Activated naive CD4-positive, alpha-beta T cell treated with Interleukin-2 at 50 U/mL for 16 hours (primary cell): ENCODE measurements at places on chromosomes 12 and 14.

DNA sequence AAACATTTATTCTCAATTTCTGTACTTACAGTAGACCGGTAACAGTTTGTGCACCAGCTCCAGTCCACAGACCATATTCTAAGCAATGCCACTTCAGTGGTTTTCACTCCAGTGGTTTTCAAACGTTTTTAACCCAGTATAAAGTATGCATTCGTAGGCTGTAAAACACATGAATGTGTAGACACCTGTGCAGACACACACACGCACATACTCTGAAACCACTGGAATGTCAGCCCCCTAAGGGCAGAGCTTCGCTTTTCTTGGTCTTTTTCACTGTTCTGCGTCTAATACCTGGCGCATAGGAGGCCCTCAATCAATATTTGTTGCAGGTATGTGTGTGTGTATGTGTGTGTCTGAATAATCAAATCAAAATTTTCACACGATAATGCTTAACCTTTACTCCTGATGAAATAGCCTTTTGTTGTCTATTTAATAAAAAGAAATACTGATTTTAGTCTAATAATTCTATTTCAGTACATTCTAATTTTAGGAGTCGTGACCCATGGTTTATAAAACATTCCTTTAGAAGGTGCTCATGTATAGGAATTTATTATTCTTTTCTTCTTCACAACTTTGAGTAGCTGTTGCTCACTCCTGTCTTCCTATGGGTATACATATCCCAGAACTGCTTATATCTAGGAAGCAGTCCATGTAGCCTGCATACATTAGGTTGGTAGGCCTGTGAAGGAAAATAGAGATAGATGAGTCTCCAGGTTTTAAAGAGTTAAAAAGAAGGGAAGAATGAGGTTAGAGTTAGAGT lies 73.6 kb upstream of the REP15 start:
- DNase-seq: no peak

DNA sequence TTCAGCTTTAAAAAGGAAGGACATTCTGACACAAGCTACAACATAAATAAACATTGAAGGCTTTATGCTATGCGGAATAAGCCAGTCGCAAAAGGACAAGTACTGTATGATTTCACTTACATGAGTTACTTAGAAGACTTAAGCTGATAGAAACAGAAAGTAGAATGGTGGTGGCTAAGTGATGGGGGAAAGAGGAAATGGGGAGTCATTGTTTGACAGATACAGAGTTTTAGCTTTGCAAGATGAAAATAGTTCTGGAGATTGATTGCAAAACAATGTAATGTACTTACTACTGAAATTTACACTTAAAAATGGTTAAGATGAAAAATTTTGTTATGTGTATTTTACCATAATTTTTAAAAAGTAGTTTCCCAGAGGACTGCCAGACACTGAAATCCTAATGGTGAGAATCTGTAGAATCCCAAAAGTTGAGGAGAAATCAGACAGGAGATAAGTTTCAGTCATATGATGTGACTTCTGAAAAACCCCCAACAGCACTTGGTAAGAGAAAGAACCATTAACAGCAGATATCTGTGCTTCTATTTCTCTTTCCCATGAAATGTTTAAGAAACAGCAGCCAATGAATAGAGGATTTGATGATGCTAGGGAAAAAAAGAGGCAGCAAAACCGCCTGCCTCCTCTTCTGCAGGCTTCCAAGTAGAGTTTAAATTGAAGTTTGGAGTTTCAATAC lies 16.6 kb upstream of the CLEC2A start:
- DNase-seq: no peak

DNA sequence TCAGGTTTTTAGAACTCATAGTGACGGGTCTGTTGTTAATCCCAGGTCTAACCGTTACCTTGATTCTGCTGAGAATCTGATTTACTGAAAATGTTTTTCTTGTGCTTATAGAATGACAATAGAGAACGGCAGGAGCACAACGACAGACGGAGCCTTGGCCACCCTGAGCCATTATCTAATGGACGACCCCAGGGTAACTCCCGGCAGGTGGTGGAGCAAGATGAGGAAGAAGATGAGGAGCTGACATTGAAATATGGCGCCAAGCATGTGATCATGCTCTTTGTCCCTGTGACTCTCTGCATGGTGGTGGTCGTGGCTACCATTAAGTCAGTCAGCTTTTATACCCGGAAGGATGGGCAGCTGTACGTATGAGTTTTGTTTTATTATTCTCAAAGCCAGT lies 34.4 kb downstream of the PSEN1 start:
- no peak for DNase-seq

- no peak for DNase-seq
These were observed 25.4 kb downstream of the UTP20 start for GRCh38 chr12:101305226-101305779.

- DNase-seq: no peak
These were observed 222.0 kb upstream of the CPNE8 start for GRCh38 chr12:39127401-39127800.

DNA sequence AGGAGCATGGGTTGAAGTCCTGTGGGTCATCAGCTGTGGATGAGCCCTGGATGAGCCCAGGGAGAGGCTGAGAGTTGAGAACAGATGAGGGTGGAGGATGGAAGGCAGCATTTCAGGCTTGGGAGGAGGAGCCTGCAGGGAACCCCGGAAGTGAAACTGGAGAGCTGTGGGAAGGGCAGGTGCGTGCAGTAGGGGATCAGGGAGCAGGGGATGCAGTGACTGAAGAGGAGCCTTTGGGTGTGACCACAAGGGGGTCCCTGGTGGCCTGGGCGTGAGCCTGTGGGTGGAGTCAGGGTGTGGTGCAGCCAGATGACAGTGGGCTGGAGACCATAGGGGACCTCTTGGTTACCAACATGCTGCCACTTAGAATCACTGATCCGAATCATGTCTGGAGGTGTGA lies 115.5 kb downstream of the PAPOLA start:
- DNase-seq: no peak

- DNase-seq: no peak
These were observed 155.5 kb downstream of the SYT1 start for GRCh38 chr12:79020106-79020505.

DNA sequence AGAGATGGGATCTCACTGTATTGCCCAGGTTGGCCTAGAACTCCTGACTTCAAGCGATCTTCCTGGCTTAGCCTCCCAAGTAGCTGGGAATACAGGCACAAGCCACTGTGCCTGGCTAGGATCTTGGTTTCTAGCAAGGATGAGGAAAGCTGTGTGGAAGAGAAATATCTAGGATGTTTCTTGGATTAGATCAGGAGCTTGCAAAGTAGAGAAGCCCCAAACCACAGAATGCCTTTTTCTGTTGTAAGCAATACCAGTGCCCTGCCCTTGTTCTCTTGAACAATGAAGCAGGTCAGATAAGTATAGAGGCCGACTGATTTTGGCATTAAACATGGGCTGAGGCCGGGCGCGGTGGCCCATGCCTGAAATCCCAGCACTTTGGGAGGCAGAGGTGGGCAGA lies 44.3 kb upstream of the STRN3 start:
- no peak for DNase-seq

DNA sequence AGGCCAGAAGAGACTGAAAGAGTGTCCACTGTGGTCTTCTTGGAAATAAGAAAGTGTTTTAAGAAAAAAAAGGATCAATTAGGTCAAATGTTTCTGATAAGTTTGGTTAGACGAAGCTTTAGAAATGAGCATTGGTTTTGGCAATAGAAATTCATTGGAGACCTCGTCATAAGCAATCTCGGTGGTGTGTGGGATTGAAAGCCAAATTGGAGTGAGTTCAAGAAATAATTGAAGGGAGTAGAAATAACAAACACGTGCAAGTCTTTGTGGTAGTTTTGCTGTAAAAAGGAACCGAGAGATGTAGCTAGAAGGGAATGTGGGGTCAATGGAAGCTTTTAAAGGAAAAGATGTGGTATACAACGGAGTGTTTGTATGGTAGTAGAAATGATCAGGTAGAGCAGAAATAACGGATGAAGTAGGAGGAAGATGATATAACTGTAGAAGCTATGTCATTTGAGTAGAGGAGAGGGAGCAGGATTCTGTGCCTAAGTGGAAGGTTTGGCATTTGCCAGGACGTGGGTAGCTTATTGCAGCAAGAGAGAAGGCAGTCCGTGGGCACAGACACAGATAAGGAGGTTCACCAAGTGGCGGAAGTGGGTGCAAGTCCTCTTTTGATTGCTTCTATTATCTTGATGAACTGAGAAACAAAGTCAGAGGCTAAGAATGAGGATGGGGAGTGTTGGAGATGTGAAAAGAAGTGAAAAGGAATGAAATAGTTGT lies 146.2 kb downstream of the DACT1 start:
- no peak for DNase-seq

DNA sequence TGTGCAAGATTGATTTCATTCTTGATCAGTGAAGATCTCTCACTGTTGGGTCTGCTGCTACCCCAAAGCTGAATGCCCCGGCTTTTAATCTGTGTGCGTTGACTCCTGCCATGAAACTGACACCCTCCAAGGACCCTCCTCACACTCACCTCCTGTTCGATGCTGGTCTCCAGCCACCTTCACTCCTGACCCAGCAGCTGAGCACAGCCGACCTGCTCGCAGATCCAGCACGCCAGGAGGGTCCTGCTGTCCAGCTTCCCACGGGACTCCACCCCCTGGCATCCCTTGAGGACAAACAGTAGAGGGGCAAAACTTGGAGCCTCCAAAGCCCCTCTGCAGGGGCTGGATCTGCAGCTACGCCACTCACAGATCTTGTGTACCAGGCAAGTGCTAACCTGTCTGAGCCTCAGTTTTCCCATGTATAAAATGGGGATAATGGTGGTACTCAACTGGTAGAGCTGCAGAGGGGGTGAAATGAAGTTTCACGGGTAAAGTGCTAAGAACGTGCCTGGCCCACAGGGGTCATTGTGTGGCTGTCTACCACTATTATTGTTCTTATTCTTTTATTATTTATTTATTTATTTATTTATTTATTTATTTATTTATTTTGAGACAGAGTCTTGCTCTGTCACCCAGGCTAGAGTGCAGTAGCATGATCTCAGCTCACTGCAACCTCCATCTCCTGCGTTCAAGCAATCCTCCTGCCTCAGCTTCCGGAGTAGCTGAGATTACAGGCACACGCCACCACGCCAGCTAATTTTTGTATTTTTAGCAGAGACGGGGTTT lies 178.0 kb downstream of the PHETA1 start:
- DNase-seq: no peak

DNA sequence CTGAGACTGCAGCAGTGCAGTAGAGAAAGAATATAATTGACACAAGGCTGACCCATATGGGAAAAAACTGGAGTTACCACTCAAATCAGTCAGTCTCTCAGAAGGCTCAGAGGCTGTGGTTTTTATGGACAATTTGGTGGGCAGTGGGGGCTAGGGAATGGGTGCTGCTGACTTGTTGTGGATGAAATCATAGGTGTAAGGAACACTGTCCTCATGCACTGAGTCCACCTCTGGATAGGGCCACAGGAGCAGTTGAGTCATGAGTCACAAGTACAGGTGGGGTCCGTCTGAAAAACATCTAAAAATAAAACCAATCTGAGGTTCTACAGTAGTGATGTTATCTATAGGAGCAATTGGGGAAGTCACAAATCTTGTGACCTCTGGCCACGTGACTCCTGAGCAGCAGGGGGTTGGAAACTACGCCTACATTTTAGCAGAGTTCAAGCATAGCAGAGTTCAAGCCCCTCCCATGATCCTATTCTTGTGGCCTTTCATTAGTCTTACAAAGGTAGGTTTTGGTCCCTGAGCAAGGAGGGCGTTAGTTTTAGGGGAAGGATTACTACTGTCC lies 18.1 kb upstream of the SGPP1 start:
- peak; percentile 5 for DNase-seq

GRCh38 chr12:52210186-52210924 lies 18.5 kb upstream of the KRT80 start:
- no peak for DNase-seq

DNA sequence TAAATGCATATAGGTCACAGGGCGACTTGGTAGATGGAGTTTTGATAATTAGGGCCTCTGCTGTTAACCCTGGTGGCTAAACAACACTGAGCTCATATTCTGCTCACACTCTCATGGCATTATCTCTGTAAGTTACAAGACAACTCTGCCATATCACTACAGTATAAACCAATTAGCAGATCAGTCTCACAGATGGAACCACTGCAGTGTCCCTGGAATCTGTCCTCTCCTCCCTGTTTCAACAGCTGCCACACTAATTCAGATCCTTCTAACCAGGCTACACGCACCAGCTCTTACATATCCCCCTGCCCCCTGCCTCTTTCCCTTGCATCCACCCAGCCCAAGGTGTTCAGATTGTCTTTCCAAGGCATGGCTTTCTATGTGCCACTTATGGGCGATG lies 161.0 kb upstream of the RMST start:
- no peak for DNase-seq

DNA sequence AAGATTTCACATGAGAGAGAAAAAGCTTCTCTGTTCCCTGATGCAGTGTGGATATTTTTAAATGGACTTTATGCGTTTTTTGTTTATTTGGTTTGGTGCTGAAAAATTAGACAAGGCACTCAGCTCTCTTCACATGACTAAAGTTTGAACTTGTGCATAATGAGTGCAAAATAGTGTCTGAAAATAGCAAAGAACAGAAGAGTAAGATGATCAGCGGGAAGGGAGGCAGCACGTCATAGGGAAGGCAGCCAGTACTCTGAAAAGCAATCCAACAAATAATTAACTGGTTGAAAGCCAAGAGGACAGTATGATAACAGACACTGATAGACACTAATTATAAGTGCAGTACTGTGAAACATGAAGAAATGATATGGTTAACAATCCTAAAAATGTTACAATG lies 46.6 kb upstream of the CDKN3 start:
- DNase-seq: no peak

DNA sequence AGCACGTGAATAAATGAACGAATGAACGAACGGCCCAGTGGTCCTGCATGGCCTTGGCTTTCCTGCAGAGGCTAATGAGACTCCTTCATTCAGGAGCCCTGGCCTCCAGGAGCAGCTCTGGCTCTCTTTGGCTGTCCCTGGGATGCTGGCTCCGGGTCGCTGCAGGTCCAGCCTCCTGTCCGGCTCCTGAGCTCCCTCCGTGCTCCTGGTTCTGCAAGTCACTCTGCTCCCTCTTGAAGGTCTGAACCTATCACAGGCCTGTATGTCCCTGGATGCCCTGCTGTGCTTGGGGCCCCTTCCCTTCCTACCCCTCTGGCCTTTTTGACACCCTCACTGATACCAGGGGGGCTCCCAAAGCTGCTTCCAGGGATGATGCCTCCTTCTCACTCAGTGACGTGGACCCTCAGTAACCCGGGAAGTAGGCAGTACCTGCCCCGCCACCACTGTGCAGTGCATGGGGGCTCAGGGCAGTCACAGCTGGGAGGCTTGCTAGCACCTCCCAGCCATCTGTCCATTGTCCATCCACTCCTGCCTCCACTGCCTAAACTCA lies 133.7 kb upstream of the C14orf180 start:
- no peak for DNase-seq

- no peak for DNase-seq
These were observed 5.2 kb downstream of the SMIM41 start for GRCh38 chr12:52084491-52085231.
